ENCODE measurements at places on chromosomes 2 and 18. TPM values are rescaled to one million over a fixed set of nuclear protein-coding genes. Genes with fewer than 3 reads are reported as not detected.

The RAB31 gene
- total RNA-seq, result 19.6 TPM

The SCN9A gene
- 5.2 TPM for total RNA-seq

The RESP18 gene
- total RNA-seq, result not detected

The RAX gene
- not detected for total RNA-seq

DNA sequence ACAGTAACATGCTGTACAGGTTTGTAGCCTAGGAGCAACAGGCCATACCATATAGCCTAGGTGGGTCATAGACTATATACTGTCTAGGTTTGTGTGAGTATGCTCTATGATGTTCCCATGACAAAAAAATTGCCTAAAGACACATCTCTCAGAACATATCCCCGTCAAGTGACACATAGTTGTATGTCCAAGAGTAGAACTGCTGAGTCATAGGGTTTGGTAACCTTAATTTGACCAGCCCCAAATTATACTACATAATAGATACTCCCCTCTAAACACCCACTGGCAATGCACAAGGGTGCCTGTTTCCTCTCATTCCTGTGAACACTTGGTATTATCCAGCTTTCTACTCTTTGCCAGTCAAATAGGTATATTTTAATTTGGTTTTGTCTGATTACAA lies 161.6 kb downstream of the LCLAT1 start:
- no peak for DNase-seq

DNA sequence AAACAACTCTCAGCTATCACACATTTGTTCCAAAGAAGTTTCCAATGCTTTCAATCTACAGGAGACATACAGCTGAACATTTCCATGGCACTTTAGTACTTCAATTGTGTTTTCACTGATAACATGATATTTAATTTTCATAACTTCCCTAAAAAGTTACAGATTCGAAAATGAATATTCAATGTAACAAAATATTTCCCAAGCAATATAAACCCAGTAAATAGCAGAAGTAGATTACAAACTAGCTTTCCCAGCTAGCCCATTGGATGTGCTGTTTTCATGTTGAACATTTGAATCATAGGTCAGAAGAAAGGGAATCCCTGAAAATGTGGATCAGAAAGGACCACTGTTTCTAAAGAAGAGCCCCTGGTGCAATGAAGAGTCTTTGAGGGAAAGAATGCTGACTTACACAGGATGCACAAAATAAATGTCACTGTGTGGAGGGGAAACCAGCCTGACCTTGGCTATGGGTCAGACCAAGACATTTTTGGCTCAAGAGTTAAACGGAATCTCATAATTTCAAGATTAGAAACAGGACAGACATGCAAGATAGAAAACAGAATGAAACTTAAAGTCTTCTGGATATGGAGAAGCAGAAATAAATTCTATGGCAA lies 22.5 kb downstream of the CYTIP start:
- no peak for DNase-seq

DNA sequence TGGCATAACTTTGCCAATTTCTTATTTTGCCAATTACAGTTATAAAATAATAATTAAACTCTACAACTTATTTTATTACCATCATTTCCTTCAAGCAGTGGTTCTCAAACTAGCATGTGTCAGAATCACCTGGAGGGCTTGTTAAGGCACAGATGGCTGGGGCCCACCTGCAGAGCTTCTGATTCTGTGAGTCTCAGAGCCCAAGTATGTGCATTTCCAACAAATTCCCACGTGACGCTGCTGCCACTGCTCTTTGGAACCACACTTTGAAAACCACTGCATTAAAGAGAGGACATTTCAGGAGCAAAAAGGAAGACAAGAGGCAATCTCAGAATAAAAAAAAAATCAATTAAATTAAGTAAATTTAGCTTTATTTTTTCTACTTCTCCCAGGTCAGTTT lies 94.0 kb upstream of the HNRNPA3 start:
- DNase-seq, result no peak

- peak; percentile 8 for DNase-seq
Measured at GRCh38 chr2:135899567-135899966, 23.3 kb upstream of the MCM6 start.

DNA sequence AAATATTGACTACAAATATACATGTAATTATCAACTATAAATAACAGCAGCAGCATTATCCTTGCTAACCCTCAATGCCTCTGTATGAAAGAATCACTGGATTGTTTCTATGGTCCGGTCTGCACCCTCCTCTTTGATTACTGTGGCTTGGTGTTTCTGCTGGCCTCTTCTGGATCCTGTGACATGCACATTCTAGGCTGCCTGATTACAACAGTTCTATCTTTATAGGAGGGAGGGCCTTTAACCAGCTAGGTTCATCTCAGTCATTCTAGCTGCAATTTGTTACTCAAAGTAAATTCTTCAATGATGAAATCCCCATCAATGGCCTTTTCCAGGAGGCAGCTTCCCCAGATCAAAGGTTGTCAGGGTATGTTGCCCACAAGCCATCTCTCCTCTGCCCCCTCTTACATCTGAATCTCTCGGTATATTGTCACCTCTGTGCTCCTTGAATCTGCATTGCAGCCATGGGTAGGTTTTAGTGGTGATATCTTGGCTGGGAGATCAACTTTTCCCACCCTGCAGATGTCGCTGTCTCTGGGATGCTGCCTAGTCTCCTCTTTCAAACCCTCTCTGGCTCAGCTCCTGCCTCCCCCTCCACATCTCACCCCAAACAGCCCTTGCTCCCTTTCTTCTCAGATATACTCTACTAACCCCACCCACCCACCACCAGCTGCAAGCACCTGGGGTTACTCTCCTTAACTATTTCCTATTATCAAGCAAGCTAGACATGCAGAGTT lies 106.2 kb upstream of the BZW1 start:
- DNase-seq, result peak; percentile 11

GRCh38 chr18:60585670-60586069 lies 213.1 kb upstream of the MC4R start:
- no peak for DNase-seq

- no peak for DNase-seq
Measured at GRCh38 chr2:200586644-200586975, 796 bp downstream of the AOX1 start.

GRCh38 chr18:56258178-56258577 lies 380.2 kb downstream of the TXNL1 start:
- no peak for DNase-seq

- no peak for DNase-seq
Measured at GRCh38 chr2:26352892-26353291, 6.3 kb upstream of the ADGRF3 start.

DNA sequence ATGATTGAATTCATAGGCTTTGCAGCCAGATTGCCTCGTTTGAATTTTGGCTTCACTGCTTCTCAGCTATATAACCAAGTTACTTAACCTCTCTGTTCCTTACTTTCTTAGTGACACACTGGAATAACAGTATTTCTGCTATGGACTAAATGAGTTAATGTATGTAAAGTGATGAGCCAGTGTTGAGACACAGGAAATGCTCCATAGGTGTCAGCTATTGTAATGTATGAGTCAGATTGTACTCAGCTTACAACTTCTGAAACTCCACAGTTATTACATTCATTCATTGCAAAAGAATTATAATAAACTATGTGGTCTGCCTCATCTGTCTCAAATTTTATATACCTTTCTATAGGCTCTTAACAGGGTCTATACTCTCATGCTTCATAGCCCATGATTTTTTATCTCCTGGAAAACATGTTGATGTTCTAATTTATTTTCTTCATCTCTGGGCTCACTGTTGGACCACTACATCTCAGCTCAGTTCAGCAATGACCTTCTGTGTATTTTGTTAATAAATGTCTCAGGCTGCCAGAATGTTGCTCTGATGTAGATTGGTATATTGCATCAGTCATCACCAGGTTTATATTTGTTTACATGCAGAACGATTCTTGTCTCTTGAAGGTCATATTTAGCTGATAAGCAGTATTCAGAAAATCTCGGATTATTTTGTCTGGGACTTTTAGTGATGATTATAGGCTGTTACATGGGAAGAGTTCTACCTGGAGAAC lies 76.2 kb downstream of the MAP3K20 start:
- no peak for DNase-seq

GRCh38 chr2:24658531-24659202 lies 134.5 kb downstream of the PTRHD1 start:
- DNase-seq, result peak; percentile 17

- no peak for DNase-seq
Measured at GRCh38 chr2:32960647-32961403, 14.1 kb downstream of the LTBP1 start.

GRCh38 chr2:18682681-18683080 lies 93.3 kb upstream of the NT5C1B start:
- no peak for DNase-seq
